ENCODE measurements at places on chromosomes 11 and 22. TPM values are rescaled to one million over a fixed set of nuclear protein-coding genes. Genes with fewer than 3 reads are reported as not detected.

WBP2NL gene
- 4.3 TPM for total RNA-seq

C1QTNF5 gene
- not detected for total RNA-seq

- DNase-seq: no peak
Observed at GRCh38 chr11:58631378-58631777, 8.9 kb downstream of the CNTF start.

PIK3C2A gene
- total RNA-seq: 26.6 TPM

- no peak for DNase-seq
Observed at GRCh38 chr22:19782533-19782932, 22.0 kb downstream of the TBX1 start.

DBX1 gene
- not detected for total RNA-seq

GRCh38 chr22:37563153-37564081 is 3.1 kb downstream of the CDC42EP1 start:
- no peak for DNase-seq

KDM4E gene
- total RNA-seq: not detected

- no peak for DNase-seq
Observed at GRCh38 chr22:34976474-34976873, 89.5 kb upstream of the ISX start.

Measured in activated T-cell treated with anti-CD3 and anti-CD28 coated beads, Interleukin-2, amount 50 U/mL, for 72 hours (primary cell).